ENCODE measurements at places on chromosomes 3 and 15.
A peak's percentile ranks its signal among the peaks of the same experiment; 100 is the strongest.

- DNase-seq, result no peak
These were observed 10.1 kb upstream of the LMCD1 start for GRCh38 chr3:8491271-8492144.

DNA sequence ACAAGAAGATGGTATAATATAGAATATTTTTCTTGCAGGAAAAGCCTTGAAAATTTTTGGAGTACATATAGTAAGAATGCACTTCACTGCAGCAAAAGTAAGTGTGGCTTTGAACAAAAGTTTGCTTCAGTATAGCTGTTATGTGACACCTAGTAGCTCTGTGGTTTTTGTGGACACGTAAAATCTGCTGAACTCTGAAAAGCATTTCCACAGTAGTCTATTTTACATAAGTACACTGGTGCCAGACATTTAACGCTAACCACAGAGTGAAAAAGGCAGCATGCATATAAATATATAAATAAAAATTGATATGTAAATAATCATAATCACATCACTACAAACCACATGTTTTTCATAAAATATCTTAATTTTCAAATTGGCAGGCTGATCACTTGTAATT is 39.8 kb downstream of the CGGBP1 start:
- no peak for DNase-seq

- DNase-seq, result peak; percentile 58
These were observed 196.3 kb downstream of the MEIS2 start for GRCh38 chr15:36903922-36904556.

DNA sequence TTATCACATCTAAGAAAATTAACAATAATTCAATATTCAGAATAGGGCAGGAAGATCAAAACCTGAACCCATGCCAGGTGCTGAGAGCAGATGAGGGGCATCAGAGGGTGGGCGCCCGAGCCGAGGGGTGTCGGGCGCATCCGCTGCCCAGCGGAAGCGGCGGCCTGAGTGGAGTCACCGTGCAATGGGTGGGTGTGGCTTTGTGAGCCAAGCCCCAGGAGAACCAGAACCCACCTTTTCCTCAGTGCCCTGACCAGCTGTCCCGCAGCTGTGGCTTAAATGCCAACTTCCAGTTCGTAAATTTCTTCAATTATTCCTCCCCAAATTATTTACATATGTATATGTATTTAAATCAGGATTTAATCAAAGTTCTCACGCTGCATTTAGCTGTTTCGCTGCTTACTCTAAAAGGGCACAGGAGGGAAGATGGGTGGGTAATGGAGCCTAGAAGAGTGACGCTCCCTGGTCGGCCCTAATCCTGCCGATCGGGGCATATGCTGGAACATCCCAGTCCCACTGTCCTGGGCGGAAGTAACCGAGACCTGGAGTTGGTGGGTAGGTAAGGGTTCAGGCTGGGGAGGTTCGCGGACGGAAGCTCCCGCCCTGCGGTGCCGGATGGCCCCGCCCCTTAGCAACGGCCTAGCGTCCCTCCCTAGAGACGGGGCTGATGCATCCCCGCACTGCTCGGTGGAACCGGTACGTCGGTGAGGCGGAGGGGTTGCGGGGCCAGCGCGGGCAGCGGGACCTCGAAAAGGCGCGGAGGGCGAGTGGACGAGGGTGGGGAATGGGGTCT is 1.3 kb downstream of the DNAH1 start:
- DNase-seq, result no peak

- DNase-seq, result no peak
These were observed 2.6 kb upstream of the ABHD10 start for GRCh38 chr3:111976254-111976653.

GRCh38 chr3:180563406-180563805 is 38.6 kb upstream of the TTC14 start:
- DNase-seq, result no peak

DNA sequence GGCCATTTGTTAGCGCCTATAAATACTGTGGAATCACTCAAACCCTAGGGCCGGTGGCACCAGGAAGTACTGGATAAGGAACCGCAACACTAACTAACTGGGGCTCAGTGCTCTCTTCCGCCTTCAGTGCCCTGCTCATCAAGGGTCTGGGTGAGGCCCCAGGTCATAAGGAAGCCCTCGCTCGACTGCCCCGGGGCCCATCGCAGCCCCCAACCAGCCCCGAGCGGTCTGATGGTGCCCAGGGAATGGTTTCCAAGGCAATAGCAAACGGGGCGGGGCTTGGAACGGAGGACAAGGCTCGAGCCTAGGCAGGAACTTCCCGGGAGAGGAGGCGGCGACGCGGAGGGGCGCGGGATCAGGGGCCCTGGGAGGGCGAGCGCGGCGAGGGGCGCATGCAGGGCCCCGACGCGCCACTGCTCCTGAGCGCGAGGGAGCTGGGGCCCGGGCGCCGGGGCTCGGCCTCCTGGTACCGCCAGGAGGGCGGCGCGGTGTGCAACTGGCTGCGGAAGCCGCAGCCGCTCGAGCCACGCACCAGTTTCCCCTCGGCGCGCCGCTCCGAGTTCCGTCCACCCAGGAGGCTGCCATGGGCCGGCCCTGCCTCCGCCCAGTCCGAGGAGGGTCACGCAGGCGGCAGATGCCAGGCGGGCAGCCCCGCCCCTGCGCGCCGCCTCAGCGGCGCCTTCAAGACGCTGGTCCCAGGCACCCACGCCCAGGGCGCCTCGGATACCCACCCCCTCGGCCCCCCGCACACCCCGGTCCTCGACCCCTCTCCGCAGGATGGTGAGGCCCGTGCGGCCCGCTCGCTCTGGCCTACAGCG is at the start of gene TTLL3:
TSS of gene TTLL3 (plus strand) at position 648 of the 818 bp plus-strand sequence. CDS start 400 bp downstream, outside the sequence.
- peak; percentile 39 for DNase-seq

DNA sequence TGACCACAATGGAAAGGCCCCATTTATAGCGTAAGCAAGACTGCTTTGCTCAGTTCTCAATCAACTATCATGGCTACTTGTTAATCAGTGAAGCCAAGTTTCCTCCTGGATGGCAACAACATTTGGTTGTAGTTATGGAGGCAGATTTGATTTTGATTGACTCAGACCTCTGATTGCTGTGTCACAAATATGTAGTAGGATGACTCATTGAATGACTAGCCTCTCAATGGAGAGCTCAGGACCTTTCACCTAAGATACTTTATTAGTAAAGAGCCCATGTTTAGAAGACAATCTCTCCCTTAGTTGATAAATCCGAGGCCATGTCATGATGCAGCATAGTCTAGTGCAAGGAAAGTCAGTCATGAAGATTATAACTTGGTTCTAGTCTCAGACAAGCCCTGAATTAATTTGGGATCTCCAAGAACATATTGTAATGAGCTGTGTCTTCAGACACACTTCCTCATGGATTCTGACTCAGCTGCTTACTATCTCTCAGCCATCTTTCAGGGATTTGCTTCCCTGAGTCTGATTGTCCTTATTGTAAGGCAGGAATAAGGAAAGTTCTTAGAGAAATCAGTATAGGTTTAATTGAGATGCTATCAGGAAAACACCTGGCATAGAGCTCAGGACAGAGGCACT is 397.4 kb upstream of the TMCO5A start:
- no peak for DNase-seq

GRCh38 chr3:143526011-143526545 is 322.2 kb downstream of the SLC9A9 start:
- no peak for DNase-seq

- DNase-seq, result no peak
These were observed 98.3 kb upstream of the CHL1 start for GRCh38 chr3:98259-98654.

- DNase-seq, result no peak
These were observed 3.0 kb upstream of the VIPR1 start for GRCh38 chr3:42499478-42499871.

DNA sequence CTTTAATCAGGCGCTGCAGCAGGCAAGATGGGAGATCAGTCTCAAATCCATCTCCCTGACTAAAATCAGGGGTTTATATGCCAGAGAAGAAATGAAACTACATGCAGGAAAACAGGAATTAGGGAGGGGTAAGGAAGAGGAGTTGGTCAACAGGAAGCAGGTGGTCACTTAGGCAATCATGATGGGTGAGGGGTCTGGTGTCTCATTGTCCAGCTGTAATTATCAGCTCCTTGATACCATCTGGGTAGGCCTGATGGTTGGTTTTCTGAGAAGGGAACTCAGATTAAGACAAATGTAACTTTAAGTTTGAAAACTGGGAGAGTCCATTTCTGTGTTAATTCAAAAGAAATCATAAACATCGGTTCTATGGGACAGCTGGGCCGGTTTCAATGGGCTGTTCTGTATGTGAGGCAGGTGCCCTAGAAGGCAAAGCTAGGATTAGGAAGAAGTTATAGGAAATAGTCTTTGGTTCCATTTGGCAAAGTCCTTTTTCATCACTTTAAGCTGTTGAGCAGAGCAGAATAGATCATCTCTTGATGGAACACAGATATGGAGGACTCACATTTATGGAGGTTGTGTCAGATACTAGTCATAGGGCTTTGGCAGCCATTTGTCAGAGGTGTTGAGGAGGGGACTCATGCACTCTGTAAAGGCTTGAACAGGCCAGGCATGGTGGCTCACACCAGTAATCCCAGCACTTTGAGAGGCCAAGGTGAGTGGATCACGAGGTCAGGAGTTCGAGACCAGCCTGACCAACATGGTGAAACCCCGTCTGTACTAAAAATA is 149.4 kb downstream of the VGLL4 start:
- DNase-seq, result no peak

DNA sequence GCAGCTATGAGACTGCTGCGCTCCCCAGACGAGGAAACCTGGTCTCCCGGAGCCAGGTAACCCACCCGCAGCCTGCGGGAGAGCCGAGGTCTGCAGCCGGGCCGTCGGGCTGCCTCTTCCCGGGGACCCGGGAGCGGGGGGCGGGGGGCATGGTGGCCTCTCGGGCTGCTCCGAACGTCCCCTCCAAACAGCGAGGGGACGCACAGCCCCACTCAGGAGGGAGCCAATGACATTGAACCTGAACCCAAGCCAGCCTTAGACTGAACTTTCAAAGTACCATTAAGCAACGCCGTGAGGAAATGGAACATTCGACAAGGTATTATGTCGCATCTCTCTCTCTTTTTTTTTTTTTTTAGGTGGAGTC is 29.8 kb upstream of the ALDH1A3 start:
- DNase-seq, result no peak

GRCh38 chr3:117404730-117405129 is 695.2 kb downstream of the TUSC7 start:
- no peak for DNase-seq

DNA sequence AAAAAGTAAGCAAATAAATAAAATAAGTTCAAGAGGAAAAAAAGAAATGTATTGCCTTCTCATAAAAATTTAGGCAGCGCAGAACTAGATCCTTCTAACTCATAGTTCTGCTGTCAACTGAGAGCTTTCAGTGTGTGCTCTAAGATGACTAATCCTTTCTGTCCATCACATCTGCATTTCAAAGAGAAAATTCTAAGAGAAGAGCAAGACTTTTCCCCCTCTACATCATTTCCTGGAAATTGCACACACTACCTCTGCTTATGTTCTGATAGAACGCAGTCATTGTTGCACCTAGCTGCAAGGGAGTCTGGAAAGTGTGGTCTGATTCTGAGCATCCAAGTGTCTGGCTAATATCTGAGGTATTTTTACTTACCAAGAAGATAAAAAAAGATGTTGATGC is 39.6 kb upstream of the SLCO3A1 start:
- DNase-seq, result no peak

GRCh38 chr3:86887876-86888275 is 103.1 kb downstream of the VGLL3 start:
- DNase-seq, result no peak

- no peak for DNase-seq
These were observed 6.5 kb downstream of the MUC4 start for GRCh38 chr3:195805181-195805580.

- no peak for DNase-seq
These were observed at the start of gene RETNLB for GRCh38 chr3:108757404-108757982. Gene RETNLB (minus strand): TSS chr3:108757410. CDS start chr3:108757185, 225 bp downstream.

- no peak for DNase-seq
These were observed 368.2 kb downstream of the PTPRG start for GRCh38 chr3:61929617-61930016.

DNA sequence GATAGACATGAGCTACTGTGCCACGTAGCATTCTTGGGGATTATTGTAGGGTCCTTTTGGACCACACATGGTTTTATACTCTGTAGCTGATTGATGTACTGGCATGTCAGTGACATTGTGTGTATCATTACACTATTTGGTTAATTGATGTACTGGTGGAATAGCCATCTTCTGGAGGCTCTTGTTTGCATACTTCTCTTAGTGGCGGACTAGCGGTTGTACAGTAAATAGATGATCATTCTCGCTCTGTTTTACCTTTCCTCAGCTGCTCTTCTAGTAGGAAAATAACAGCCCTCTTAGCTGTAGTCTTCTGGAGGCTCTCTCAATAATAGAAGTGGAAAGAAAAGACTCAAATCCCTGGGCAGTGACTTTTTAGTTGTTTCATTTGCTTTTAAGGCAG is 24.8 kb downstream of the IGF1R start:
- DNase-seq, result no peak

GRCh38 chr15:56469483-56469882 is 4.5 kb upstream of the MNS1 start:
- DNase-seq, result no peak

GRCh38 chr15:69669446-69669845 is 216.8 kb downstream of the RPLP1 start:
- DNase-seq, result no peak

GRCh38 chr3:184691397-184692231 is 20.2 kb downstream of the MAGEF1 start:
- no peak for DNase-seq

- no peak for DNase-seq
These were observed 222.3 kb upstream of the CMC1 start for GRCh38 chr3:28018925-28019718.

- DNase-seq, result no peak
These were observed 57.8 kb downstream of the DTWD1 start for GRCh38 chr15:49678655-49679054.

GRCh38 chr3:8760506-8760905 is 8.9 kb downstream of the OXTR start:
- DNase-seq, result no peak

- DNase-seq, result peak; percentile 70
These were observed at the start of gene UBE2Q2 for GRCh38 chr15:75842722-75843677. Gene UBE2Q2 (plus strand): TSS chr15:75843447. CDS start chr15:75843667, 220 bp downstream.

DNA sequence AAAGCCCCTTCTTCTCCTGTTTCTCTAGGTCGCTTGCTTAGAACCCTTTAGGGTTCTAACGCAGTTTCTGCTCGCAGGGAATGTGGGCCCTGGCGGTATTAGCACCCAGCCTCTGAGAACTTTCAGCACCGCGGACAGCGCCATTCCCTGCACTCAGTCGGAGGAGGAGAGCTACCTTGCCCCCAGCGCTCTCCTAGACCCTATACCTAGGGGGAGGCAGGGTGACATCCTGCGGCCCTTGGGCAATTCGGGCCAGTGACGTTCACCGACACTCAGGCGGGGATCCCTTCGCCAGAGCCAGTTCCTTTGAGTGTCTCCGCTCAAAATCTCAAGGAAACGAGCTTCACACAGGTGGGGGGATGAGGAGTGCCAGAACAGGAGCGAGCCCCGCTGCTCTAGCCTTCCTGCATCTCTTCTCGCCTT is 1.3 kb downstream of the SLC7A14 start:
- peak; percentile 44 for DNase-seq

Measured in LoVo (cell line).